ENCODE measurements at places on chromosomes 6 and 20. TPM values are rescaled to one million over a fixed set of nuclear protein-coding genes. Genes with fewer than 3 reads are reported as not detected.

The EGFL8 gene
- 16.1 TPM for total RNA-seq

GRCh38 chr6:163775313-163775712 lies 360.8 kb downstream of the QKI start:
- no peak for DNase-seq

GRCh38 chr6:14638906-14639761 lies 521.6 kb downstream of the CD83 start:
- DNase-seq, result peak; percentile 87

The PNPLA1 gene
- not detected for total RNA-seq

The CRISP3 gene
- total RNA-seq, result not detected

DNA sequence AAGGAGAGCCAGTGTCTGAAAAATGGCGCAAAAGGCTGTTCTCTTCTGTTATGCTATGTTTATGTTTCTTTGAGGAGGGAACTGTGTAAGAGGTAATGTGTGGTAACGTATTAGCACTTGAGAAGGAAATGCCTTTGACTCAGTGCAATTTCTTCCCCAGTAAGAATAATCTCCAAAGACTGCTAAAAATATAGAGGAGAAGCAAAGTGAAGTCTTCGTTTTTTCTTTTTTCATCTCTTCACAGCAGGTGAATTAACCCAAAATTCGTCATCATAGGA lies 47.1 kb upstream of the IFNGR1 start:
- DNase-seq, result no peak

The COX4I2 gene
- not detected for total RNA-seq

The GFRA4 gene
- not detected for total RNA-seq

The APOBEC2 gene
- total RNA-seq, result not detected

The ANGPT4 gene
- total RNA-seq, result 0.06 TPM

GRCh38 chr20:56285496-56285895 lies 37.0 kb downstream of the MC3R start:
- DNase-seq, result no peak

DNA sequence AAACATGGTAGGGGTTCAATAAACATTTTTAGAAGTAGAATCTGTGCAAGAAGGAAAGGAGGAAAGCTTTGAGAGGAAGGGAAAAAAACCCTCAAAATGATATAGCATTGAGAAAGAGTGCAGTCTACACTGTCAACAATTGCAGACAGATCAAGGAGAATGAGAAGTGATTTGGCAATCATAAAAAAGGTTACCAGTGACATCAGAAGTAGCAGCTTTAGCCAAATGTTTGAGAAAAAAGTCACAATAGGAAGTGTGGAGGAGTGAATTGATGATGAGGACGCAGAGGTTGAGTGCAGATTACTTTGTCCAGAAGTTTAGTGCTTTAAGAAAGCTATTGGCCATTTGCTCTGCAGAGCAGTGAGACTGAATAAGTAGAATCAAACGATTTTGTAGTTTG lies 155.0 kb downstream of the GJA1 start:
- DNase-seq, result no peak

Data from neural progenitor cell (in vitro differentiated cells).